Metanephros (tissue), 2 donors: ENCODE measurements at places on chromosomes 13 and 19. TPM values are rescaled to one million over a fixed set of nuclear protein-coding genes. Genes with fewer than 3 reads are reported as not detected.

BRSK1 gene
- total RNA-seq = 11.2 TPM

ZNF570 gene
- 6.2 TPM for total RNA-seq

TNNT1 gene
- total RNA-seq = 26.9 TPM

FAAP24 gene
- total RNA-seq = 0.93 TPM

ZNF296 gene
- 0.58 TPM for total RNA-seq

ERICH4 gene
- total RNA-seq = 0.64 TPM

CEACAM1 gene
- total RNA-seq = 14.2 TPM

ATP4B gene
- 0.41 TPM for total RNA-seq

C13orf42 gene
- total RNA-seq = 0.41 TPM

TTC9B gene
- not detected for total RNA-seq

CGB1 gene
- total RNA-seq = not detected
